HFFc6 (cell line): ENCODE measurements at places on chromosomes 1 and 21.

DNA sequence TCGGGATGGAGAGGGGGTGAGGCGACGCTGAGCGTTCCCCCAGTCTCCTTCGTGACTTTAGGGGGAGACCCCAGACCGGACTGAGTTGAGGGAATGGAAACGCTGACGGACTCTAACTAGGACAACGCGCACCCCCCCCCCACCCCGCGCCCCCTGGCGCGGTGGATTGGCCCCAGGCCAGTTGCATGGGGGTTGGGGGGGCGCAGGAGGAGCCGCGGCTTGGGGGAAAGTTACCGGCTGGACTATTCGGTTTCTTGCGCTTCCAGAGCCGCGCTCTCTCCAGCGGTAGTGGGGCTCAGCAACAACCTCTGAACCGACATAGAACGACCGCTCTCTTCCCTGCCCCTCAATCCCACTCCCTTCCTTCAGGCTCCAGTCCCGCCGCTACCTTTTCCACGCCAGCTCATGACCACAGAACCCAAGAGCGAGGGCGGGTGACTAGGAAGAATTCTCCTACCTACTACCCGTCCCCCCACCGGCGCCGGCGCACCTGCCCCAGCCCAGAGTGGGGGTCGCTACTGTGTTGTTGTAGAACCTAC is 694 bp downstream of the ZBTB7B start:
- no peak for DNase-seq
- H3K4me3 ChIP-seq = peak overlapping the region; percentile 94
- peak overlapping the region; percentile 83 for H3K27ac ChIP-seq
- H3K36me3 ChIP-seq = no peaks in the 10 kb centered on the region
- H3K27me3 ChIP-seq = no peaks in the 10 kb centered on the region; the same call in 1 of the 2 replicates

DNA sequence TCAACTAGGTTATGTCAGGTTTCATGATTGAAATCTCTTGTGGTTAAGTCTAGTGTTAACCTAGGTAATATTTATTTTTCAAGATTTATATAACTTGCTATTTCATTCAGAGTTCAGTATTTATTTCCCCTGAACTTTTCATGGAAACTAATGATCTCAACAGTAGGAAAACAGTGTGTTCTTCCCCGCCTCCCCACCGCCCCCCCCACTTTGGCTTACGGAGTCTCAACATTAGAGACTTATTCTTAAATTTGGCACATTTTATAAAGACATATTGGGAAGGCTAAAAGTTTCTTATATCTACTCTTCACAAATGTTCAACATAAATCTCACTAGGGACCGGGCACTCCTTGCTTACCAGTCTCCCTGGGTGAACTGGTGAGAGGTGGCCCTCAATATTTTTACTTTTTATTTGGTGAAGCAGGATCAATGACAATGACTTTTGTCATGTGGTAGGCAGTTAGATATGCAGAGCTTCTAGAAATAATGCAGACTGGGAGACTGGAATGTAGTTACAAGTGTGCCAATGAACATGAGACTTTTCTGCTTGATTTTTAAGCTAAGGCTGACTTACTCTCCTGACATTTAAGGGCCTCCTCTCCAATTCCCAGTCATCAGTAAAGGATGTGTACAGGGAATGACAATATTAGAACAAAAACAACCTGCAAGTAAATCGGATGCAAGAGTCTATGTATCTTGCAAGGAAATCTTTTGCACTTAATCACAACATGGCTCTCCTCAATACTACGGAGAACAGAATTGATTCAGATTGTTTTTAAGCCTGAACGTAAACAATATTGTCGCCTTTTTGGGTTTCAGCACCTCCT is 1.7 kb upstream of the MAN1A2 start:
- peaks cover 2% of the 10 kb centered on the region; the same call in 1 of the 2 replicates for H3K27me3 ChIP-seq
- DNase-seq = peak; percentile 47
- peak overlapping the region; percentile 94 for H3K27ac ChIP-seq
- peak overlapping the region; percentile 95 for H3K4me3 ChIP-seq
- H3K36me3 ChIP-seq = no peaks in the 10 kb centered on the region
- peaks cover 28% of the 10 kb centered on the region for H3K4me1 ChIP-seq

DNA sequence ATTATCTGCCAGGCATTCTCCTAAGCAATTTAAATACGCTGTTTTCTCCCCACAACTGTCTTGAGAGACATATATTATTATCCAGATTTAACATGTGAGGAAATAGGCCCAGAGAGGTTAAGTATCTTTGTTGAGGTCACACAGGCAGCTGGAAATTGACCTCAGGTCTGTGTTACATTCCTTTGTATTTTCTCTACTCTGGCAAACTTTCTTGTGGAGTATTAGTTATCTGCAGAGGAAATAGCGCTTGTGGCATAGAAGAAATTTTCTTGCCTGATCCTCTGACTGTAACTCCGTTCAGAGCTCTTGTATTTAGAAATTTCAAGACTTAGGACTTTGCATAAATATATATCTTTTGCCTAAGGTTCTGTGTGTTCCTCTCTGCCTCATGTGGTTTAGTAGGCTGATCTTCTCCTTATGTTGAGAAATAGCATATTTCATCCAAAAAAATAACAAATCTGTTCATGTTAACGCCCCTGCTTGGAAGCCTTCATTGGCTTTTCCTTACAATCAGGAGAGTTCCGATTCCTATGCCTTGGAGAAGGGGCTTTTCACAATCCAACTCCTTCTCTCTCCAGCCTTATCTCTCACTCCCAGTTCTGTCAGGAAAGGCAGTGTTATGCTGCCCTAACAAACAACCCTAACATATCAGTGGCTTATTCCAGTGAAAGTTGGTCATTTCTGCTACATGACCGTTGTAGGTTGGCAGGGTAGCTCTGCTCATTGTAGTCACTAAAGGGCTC is 2.5 kb upstream of the JUN start:
- peaks cover 21% of the 10 kb centered on the region for H3K27me3 ChIP-seq
- DNase-seq = peak; percentile 12
- H3K27ac ChIP-seq = peak overlapping the region; percentile 100
- peak overlapping the region; percentile 97 for H3K4me3 ChIP-seq

DNA sequence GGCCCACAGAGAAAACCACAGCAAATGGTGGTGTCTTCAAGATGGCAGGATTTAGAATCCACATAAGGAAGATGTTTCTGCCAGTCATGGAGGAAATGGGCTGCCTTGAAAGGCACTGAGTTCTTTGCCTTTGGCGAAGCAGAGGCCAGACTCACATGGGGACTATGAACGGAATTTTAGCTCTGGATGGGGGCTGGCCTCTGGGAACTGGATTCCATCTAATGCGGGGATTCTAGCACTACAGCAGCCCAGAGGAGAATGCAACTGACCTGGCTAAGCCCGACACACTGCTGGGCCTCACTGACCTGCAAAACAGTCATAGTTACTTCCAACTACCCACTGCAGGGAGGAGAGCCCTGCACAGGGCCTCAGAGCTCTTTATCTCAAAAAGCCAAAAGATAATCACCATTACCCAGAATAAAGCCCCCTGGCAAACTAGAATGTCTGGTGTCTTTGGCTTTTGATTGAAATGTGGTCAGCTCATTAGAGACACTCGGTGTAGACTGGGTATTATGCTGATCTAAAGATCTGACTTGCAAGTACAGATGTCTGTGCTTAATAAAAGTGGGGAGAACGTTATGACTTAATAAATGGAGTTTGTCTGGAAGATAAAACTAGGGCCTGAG is 11.6 kb downstream of the HCRTR1 start:
- no peaks in the 10 kb centered on the region for H3K27me3 ChIP-seq
- peaks cover 49% of the 10 kb centered on the region for H3K4me1 ChIP-seq
- no peak for DNase-seq
- H3K4me3 ChIP-seq = no peak overlapping the region
- peaks cover 31% of the 10 kb centered on the region for H3K36me3 ChIP-seq

DNA sequence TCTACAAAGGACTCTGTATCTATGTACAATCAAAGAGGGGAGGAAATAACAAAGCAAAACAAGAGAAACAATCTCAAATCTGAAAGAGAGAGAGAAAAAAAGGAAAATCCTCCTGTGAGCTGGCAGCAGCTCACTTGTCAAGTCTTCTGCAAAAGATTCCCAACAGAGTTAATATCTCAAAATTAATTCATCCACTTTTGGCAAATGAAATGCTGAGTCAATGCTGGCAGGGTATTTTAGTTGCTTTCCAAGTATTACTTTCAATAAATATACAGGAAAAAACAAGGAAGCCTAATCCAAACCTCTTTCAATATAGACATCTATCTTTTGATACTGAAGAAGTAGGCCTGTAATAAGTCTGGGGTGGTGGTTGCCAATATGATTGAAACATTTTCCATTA is 613.9 kb upstream of the NEGR1 start:
- H3K27ac ChIP-seq = no peak overlapping the region
- H3K4me3 ChIP-seq = no peak overlapping the region
- no peaks in the 10 kb centered on the region for H3K4me1 ChIP-seq

GRCh38 chr1:75449998-75450397 is 160.9 kb downstream of the SLC44A5 start:
- no peaks in the 10 kb centered on the region for H3K4me1 ChIP-seq
- H3K36me3 ChIP-seq = no peaks in the 10 kb centered on the region; the same call in 1 of the 2 replicates
- no peak for DNase-seq
- H3K27me3 ChIP-seq = no peaks in the 10 kb centered on the region; the same call in none of the 2 replicates
- no peak overlapping the region for H3K27ac ChIP-seq
- no peak overlapping the region for H3K4me3 ChIP-seq

DNA sequence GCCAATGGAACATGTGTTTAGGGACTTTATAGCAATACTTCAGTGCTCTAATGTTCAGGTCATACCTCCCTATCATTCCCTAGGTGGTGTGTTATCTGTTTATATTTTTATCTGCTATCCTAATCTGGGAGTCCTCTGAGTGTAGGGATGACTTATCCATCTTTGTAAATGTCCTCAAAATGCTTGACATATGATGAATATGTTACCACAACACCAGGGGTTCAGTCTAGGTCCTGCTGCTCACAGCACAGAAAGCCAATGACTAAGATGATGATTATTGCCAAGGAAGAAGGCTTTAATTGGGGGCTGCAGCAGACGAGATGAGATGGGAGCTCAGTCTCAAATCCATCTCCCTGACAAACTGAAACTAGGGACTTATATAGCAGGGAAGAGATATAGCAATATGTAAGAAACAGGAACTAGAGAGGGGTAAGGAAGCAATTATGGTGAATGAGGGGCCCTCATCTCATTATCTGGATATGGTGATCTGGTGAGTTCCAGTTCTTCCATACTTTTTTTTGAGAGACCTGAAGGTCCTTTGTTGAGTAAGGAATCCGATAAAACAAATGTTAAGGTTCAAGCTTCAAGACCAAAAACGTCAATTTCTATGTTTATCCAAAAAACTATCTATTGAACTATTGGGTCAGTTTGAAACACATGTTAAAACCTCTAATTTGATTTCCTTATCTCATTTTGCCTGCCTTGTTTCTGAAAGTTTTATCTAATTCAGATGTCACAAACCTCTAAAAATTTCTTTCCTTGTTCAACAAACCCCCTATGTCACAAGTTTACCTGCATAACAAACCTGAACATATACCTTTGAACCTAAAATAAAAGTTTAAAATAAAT is 256.7 kb upstream of the CACYBP start:
- no peaks in the 10 kb centered on the region for H3K36me3 ChIP-seq
- H3K27me3 ChIP-seq = peaks cover 3% of the 10 kb centered on the region; the same call in 1 of the 2 replicates
- DNase-seq = peak; percentile 45
- H3K27ac ChIP-seq = no peak overlapping the region; the same call in 1 of the 2 replicates
